ENCODE measurements at places on chromosomes 1 and 21. TPM values are rescaled to one million over a fixed set of nuclear protein-coding genes. Genes with fewer than 3 reads are reported as not detected.

- no peak for DNase-seq
These were observed 5.2 kb downstream of the CAPN9 start for GRCh38 chr1:230752407-230752806.

DNA sequence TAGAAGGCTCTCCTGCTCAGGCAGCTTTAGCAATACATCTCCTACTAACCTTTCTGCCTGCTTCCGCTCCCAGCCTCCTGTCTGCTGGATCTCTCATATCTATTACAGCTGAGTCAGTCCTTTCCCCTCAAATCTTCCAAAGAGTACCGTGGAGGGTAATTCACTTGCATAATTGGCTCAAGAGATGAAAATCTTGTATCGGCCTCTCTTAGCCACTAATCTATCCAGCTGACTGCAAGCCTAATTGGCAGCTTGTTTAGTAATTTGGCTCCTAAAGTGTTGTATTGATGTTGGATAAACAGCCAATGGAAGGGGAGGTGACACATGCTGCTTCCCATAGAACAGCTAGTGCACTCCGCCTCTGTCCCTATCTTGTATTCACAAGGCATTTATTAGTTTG, 195.7 kb downstream of the GPATCH2 start:
- no peak for DNase-seq

DNA sequence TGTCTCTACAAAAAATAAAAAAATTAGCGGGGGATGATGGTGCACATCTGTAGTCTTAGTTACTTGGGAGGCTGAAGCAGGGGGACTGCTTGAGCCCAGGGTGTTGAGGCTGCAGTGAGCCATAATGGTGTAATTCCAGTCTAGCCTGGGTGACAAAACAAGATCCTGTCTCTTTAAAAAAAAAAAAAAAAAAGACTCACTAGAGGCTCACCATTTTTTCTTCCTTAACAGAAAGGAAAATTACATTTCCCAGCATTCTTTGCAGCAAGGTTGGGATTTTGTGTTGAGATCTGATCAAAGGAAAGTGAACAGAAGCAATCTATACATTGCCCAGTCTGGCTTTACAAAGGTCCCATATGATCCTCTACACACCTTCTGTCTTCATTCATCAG, 21.5 kb downstream of the GFI1 start:
- DNase-seq: no peak

DNA sequence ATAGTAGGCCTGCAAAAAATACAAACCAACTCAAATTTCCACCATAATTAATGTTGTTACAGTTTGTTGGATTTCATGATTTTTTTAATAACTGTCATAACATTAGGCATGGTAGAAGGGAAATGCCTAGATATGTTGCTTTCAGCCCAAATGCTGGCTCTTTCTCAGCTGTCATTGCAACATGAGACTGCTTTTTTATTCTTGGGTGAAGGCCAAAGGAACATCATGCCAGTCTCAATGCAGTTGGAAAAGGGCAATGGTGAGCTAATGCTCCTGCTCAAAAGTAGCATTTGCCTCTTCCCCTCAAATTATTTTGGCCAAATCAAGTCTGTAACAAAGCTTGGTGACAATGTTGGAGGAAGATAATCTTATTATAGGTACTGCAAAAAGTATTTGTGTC, 877.7 kb upstream of the PRMT6 start:
- no peak for DNase-seq

- no peak for DNase-seq
These were observed 371.2 kb upstream of the PLXNA2 start for GRCh38 chr1:208615371-208615770.

DNA sequence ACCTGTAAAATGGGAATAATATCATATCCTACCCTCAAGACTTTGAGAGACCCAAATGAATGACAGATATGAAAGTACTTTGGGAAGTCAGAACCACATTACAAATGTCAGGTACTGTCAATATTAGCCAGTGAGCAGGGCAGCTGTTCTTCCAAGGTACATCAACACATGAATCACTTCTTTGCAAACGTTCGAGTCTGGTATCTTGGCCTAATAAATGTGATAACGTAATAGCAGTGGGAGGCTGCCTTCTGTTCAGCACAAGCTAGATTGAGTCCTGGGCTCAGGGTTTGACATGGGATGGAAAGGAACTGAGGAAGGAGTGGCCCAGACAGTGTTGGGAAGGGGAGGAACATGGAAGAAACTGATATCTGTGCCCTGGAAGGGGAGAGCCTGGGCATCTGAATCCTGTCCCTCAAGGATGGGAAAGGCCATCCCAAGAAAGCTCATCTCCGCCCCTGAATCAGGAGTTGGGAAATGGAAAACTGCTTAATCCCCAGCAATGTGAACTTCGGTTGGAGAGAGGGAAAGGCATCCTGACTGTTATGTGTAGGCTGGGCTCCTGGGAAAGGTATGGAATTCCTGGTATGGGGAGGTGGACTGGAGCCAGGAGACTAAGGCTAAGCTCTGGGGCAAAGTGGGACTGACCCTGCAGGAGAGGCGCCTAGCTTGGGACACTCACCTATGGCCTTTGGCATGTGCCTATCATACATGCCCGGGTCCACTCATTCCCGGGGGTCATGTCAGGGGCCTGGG, 14.3 kb downstream of the KCNC4 start:
- no peak for DNase-seq

GRCh38 chr1:113628997-113629396, 130.3 kb downstream of the PHTF1 start:
- no peak for DNase-seq

DNA sequence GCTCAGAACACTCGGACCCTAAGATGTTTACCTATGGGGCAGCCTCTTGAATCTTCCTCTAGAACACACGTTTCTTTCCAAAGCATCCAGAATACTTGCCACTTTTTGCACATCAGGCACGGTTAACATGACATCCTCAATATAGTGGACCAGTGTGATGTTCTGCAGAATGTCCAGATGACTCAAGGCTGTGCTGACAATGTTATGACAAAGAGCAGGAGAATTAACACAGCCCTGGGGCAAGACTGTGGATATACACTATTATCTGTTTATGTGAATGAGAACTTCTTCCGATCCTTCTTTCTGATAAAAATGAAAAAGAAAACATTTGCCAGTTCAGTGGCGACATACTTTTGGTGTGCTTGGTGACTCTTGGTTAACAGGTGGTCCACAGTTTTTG, 154.3 kb downstream of the PDE4B start:
- no peak for DNase-seq

DNA sequence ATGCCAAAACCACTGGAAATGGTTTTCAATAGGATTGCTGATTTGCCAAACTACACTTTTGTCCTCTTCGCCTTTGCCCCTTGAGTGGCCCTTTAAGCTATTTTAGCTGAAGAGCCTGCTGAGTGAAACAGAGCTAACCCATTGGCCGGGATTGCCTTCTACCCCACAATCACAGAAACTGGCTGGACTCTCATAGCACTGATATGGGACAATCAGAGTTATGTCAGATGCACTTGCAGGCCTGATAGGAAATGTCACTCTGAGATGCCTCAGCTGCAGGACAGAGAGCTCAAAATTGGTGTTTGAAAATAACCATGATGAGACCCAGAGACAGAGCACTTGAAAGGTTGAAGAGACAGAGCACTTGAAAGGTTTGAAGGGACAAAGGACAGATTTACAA, 354.4 kb downstream of the BRINP2 start:
- no peak for DNase-seq

- DNase-seq: no peak
These were observed 11.6 kb upstream of the DDI2 start for GRCh38 chr1:15605398-15606383.

DNA sequence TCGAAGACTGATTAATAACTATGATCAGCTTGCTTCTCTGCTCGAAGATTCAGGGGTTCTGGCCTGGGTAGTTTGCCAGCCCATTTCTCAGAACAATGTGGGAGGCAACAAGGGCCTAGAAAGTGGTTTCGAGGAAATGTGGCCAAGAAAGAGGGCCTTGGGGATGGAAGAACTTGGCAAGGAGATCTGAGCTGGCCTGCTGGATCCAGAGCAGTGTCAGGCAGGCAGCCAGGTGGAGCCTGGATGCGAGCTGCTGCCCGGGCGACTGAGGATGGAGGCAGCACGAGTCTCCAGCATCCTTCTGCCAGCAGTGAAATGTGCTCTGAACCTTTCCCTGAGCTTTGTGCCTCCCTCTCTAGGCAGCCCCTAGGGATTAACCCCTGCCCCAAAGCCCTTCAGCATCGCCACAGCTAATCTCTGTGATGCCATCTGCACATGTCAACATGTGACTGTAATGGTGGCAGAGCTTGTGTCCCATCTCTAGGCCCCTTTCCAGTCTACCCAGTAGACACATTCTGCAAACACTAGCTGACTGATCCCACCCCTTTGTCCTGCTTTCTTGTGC, 61.0 kb upstream of the NEK2 start:
- DNase-seq: no peak

DNA sequence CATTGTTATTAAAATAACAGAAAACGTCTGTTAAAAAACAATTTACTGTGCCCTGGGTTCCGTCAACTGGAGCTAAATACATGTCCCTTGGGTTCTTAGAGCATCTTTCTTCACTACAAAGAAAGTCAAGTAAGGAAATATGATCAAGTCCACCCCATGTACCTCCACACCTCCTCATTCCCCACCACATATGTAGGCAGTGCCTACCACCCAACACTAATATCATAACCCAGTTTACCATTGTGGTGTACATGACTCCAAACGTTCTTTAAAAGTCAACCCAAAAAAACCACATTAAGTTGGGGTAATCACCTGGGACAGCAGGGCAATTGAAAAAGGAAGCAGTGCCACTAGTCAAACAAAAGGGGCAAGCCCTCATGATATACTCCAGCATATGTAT, 7.8 kb upstream of the LRRC52 start:
- no peak for DNase-seq

- no peak for DNase-seq
These were observed 72.2 kb upstream of the CD34 start for GRCh38 chr1:207983044-207983635.

DNA sequence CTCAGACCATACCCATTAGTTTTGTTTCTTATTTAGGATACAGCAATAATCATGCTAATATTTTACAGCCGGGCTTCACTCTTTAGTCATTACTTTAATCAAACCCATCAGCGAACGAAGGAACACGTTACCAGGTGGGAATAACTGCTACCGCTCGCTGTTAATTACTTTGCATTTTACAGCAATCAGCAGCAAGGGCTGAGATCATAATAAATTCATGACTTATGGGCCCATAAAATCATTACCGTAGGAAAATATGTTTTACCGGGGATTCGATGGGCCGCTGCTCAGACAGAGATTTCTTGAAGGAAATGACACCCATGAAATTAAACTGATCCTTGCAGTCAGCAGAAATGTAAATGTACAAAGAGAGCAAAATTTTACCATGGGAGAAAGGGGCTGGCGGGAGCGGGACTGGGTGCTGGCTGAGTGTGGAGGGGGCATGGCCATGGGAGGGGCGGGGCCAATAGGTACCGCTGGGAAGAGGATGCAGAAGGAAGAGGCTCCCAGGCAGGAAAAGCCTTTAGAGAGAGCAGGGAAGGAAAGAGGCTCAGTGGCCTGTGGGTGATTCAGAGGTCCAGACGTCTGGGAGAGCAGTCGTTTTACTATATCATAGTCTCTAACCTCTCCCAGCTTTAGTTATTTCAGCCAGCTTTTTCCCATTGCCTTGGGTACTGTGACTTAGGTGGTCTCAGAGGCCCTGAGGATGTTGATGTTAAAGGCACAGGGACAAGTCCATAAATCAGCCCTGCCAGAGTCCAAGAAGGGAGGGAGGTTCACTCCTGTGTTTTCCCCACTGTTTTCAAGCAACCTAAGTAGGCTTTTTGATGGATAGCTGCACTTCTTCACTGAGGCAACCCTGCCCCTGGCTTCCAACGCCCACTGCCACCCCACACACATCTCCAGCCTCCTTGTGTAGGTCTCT, 258.9 kb downstream of the SEC16B start:
- no peak for DNase-seq

GRCh38 chr1:177798614-177799013, 171.2 kb downstream of the SEC16B start:
- no peak for DNase-seq

- no peak for DNase-seq
These were observed 2.3 kb downstream of the PCNT start for GRCh38 chr21:46326110-46326703.

- peak; percentile 53 for DNase-seq
These were observed 38.5 kb upstream of the EGLN1 start for GRCh38 chr1:231460614-231461013.

DNA sequence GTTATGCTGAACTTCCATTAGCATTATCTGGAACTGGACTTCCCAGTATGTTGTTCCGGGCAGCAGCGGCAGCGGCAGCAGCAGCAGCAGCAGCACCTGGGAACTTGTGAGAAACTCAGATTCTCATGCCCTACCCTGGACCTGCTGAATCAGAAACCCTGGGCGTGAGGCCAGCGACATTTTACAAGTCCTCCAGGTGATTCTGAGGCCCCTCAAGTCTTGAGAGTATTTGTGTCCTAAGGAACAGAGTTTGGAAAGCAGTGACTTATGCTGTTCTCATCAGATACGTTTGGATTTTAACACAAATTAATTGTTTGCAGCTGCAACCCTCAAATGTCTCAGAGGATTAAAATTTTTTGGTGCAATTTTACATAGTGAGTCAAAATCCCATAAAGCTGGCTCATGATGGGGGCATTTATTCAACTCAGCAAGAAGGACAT, 157.2 kb upstream of the KAZN start:
- no peak for DNase-seq

Gene TNN
- total RNA-seq: not detected

Gene CLIC4
- 4.9 TPM for total RNA-seq

Gene COL24A1
- total RNA-seq: not detected

Gene LCE1C
- not detected for total RNA-seq

Gene AADACL4
- not detected for total RNA-seq

Gene USH2A
- total RNA-seq: not detected

Gene POGZ
- 101 TPM for total RNA-seq

Gene SPAG17
- total RNA-seq: not detected

Gene FCRL1
- total RNA-seq: 14.0 TPM

Gene OR2T5
- not detected for total RNA-seq

Gene EXTL1
- 0.19 TPM for total RNA-seq

All from naive thymus-derived CD8-positive, alpha-beta T cell (primary cell).